ENCODE measurements at places on chromosomes 1 and 21. TPM values are rescaled to one million over a fixed set of nuclear protein-coding genes. Genes with fewer than 3 reads are reported as not detected.

DNA sequence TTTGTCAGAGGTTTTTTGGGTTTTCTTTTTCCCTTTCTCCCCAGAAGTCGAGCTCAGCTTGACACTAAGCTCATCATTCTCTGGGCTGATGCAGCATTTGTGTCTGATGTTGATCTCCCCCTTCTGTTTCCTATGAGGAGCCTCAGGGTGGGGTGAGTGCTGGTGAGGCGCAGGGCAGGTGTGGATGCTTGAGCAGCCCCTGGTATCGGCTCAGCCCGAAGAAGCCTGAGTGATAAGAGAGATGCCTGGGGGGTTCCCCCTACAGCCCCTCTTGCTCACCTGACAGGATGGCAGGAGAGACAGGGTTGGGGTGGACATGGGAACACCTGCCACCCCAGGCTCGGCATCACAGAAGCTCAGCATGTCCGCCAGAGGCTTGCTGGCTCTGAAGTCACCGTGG is 239.0 kb downstream of the RHOU start:
- DNase-seq, result no peak

DNA sequence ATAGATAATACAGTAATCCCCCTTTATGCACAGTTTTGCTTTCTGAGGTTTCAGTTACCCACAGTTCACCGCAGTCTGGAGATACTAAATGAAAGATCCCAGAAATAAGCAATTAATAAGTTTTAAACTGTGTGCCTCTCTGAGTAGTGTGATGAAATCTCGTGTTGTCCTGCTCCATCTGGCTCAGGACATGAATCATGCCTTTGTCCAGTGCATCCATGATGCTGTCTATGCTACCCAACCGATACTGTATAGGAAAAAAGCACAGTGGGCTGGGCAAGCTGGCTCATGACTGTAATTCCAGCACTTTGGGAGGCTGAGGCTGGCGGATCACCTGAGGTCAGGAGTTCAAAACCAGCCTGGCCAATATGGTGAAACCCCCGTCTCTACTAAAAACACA is 85.0 kb upstream of the SLC2A1 start:
- DNase-seq, result no peak

Gene TRIM45
- total RNA-seq, result 7.1 TPM

GRCh38 chr1:204493984-204494280 is 673 bp downstream of the PIK3C2B start:
- DNase-seq, result no peak
